CD4-positive, alpha-beta T cell treated with Interleukin-4 for 1 hour (primary cell): ENCODE measurements at places on chromosomes 5 and 9.

- DNase-seq = no peak
Observed at GRCh38 chr9:8628791-8629190, 829.2 kb upstream of the DMAC1 start.

DNA sequence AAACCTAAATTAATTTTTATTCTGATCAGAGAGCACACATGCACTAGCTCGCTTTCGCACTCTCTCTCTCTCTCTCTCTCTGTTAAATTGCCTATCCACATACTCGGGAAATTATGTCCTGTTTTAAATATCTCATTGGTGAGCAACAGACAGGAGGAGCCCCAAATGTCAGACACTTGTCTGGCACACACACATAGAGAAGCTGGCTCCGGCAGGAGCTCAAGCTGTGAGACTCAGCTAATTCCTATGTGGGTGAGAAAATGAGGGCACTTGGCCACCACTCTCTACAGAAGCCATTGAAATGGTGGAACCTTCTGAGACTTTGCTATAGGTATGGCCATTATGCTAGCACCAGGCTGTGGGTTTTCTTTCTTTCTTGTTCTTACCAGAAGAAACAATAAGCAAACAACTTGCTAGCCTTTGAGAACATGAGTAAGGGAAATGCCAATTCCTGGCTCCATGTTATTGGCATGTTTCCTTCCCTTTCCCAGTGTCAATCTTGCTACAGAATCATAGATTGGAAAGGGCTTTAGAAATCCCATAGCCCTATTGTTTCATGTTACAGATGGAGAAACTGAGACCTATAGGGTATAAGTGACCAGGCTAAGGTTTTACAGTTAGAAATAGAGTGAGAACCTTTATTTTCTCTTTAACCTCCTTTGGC, 9.0 kb downstream of the RFX3 start:
- no peak for DNase-seq

- DNase-seq = no peak
Observed at GRCh38 chr5:125059255-125060002, 313.0 kb upstream of the ZNF608 start.

GRCh38 chr9:120571443-120572257, 8.3 kb downstream of the CDK5RAP2 start:
- no peak for DNase-seq

DNA sequence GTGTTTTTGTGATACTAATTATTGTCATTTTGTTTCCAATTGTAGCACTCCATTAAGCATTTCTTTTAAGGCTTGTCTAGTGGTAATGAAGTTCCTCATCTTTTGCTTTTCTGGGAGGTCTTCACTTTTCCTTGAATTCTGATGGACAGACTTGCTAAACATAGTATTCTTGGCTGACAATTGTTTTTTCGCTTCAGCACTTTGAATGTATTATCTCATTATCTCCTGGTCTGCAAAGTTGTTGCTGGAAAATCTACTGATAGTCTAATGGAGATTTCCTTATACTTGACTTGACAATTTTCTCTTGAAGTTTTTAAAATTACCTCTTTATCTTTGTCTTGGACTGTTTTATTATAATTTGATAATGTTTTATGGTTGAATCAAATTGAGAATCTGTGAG, 147.5 kb downstream of the FAM174A start:
- no peak for DNase-seq

DNA sequence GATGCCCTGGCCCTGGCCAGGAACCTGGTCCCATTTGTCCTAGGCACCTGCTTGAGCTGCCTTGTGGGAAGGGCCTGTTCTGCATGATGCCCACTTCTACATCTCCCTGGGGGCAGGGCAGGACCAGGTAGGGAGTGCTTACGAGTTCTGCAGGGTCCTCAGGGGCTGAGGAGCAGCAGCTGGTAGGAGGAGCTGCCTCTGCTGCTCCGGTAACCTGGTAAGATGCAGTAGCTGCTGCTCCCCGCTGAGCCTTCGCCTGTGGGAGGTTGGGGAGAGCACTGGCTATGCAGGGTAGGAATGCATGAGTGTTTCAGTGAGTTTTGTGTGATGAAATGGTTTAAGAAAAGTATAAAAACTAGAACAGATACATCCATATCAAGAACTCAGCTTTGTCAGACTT, 13.6 kb downstream of the LRRC8A start:
- no peak for DNase-seq

DNA sequence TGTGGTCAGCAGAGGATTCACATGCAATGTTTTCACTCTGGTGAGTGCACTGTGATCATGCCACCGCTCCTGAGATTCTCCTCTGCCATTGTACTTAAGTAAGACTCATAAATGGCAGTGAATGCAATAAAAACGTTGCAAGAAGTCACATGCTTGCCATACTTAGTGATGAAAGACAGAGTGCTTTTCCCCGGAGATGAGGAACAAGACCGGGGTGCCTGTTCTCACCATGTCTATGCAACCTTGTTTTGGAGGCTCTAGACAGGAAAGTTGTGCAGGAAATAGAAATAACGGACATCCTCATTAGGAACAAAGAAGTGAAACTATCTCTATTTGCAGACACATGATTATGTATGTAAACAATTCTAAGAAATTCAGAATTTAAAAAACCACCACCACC, 84.7 kb upstream of the IRX2 start:
- DNase-seq = no peak
